Kidney glomerular epithelial cell (primary cell): ENCODE measurements at places on chromosomes 2 and 18.

DNA sequence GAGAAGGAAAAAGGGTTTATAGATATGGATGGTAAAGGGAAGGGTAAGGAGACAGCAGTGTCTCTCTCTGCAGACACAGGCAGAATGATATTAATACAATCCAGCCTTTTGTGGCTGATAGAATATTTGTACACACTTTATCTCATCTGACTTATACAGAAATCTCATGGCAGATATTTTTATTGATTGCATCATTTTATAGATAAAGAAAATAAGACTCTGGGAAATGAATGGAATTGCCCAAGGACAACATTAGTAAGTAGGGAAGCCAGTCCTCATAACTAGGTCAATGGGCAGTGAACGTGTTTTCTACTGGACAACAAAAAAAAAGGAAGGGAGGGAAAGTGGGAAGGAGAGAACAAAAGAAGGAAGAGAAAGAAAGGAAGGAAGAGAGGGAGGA lies 236.4 kb upstream of the EPHA4 start:
- DNase-seq: no peak

- DNase-seq: no peak
Observed at GRCh38 chr2:218884519-218884918, 3.9 kb downstream of the WNT10A start.

GRCh38 chr2:206696910-206697309 lies 21.3 kb downstream of the DYTN start:
- DNase-seq: no peak

GRCh38 chr18:11695736-11696135 lies 6.7 kb downstream of the GNAL start:
- DNase-seq: no peak

DNA sequence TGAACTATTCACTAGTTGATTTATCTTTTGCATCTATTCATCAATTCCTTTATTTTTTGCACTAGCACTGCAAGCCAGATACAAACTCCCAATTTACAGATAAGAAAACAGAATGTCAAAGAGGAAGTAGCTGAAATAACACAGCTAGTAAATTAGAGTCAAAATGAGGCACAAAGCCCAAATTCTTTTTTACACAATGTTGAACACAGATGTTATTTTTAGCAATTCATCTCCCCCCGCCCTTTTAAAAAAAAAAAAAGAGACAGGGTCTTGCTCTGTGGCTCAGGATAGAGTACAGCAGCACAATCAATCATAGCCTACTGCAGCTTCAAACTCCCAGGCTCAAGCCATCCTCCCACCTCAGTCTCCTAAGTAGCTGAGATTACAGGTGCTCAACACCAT lies 127.8 kb downstream of the CCBE1 start:
- no peak for DNase-seq
